ENCODE measurements at places on chromosomes 5 and 9.

DNA sequence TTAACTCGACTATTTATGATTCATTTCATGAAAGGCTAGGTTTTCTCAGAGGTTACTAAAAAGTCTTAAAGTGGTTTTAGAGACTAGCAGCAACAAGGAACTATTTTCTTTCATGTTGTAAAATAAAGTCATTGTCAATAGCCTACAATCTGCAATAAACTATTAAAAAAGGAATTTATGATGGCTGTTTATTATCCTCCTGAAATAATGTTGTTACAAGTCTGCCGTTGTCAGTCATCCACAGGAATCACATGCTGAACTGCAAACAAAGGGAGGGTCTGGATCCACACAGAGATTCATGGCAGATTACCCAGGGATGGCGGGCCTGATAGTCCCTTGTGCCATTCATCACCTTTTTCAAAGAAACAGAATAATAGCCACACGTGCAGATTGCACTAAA is 49.2 kb downstream of the TMEM174 start:
- DNase-seq = peak; percentile 65

- DNase-seq = no peak
Observed at GRCh38 chr9:8958358-8958757, 1158.8 kb upstream of the DMAC1 start.

GRCh38 chr9:34010979-34011378 is 37.7 kb downstream of the UBAP2 start:
- no peak for DNase-seq

GRCh38 chr5:123365156-123365555 is 58.0 kb downstream of the CEP120 start:
- no peak for DNase-seq

GRCh38 chr9:132187121-132187620 is 25.3 kb downstream of the NTNG2 start:
- peak; percentile 64 for DNase-seq

GRCh38 chr5:137760719-137761516 is 6.8 kb upstream of the HNRNPA0 start:
- DNase-seq = no peak

GRCh38 chr9:73294336-73294735 is 142.7 kb downstream of the ANXA1 start:
- no peak for DNase-seq

GRCh38 chr9:111992523-111992922 is 95.9 kb downstream of the UGCG start:
- DNase-seq = no peak

DNA sequence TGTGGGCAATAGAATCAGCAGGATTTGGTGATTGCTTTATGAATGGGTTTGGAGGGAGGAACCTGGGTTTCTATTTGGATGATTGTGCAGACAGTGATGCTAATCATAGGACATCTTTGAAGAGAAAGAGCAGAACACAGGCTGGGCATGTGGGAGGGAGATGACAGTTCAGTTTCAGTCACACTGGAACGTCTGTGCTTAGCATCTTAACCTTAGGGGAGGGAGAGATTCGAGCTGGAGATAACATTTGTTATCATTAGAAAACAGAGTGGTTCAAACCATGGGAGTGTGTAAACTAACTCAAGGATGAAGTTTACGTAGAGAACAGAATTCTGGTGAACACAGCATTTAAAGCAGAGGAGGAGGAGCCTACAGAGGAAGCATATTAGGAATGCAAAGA is 138.6 kb upstream of the PPP2R2B start:
- no peak for DNase-seq

GRCh38 chr5:58200451-58200850 is 259.4 kb downstream of the PLK2 start:
- no peak for DNase-seq

- peak; percentile 43 for DNase-seq
Observed at GRCh38 chr5:96629774-96630173, 32.4 kb upstream of the CAST start.

- peak; percentile 28 for DNase-seq
Observed at GRCh38 chr5:57032151-57032551, 80.2 kb upstream of the MIER3 start.

- DNase-seq = no peak
Observed at GRCh38 chr5:139012176-139012575, 137.0 kb upstream of the LRRTM2 start.

Measured in NCI-H1417 (cell line).